AG04449 (cell line): ENCODE measurements at places on chromosomes 16 and 17.

DNA sequence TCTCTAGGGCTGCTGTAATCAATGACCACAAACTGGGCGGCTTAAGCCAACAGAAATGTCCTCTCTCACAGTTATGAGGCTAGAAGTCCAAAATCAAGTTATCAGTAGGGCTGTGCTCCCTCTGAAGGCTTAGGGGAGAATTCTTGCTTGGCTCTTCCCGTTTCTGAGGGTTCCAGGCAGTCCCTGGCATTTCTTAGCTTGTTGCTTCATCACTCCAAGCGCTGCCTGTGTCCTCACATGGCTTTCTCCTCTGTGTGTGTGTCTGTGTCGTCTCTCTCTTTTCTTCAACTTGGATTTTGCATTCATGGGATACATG is 13.7 kb upstream of the CDC42EP4 start:
- DNase-seq, result no peak

DNA sequence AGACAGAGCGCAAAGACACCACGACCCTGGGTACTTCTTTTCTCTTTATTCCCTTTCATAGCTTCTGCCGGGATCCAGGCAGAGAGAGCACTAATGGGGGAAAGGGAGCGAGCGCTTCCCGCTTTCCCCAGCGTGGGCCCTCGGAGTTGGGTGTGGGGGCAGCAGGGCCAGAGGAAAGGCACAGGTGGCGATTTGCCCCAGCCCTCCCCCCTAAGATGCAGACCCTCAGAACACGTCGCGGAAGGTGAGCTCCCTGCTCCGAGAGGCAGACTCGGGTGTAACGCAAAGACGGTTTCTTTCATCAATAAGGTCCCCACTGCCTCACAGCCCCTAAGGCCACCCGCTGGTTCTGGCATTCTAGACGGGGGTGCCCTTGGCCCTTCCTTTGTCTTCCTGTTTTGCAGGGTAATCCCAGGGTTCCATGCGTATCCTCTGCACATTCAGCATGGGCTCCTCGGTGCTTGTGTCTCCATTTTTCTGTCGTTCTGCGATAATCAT is 570 bp upstream of the NME3 start:
- DNase-seq, result no peak

GRCh38 chr16:14219983-14220382 is 148.9 kb downstream of the MRTFB start:
- no peak for DNase-seq

DNA sequence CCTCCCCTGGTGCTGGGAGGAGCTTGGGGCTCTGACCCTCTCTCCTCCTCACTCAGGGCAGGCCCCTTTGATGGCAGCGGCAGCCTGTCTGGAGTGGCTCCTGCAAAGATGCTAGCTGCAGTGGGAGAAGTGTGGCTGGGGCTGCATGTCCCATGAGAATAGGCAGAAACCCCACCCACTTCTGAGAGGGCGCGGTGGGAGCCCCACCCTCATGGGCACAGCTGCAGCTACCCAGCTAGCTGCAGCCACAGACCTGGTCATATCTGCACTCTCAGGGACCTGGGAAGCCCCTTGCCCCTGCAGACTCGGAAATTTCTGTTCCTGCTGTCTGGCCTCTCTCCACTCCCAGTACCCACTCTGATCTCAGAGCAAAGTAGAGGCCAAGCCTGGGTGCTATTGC is 72.2 kb upstream of the BRD7 start:
- DNase-seq, result no peak

DNA sequence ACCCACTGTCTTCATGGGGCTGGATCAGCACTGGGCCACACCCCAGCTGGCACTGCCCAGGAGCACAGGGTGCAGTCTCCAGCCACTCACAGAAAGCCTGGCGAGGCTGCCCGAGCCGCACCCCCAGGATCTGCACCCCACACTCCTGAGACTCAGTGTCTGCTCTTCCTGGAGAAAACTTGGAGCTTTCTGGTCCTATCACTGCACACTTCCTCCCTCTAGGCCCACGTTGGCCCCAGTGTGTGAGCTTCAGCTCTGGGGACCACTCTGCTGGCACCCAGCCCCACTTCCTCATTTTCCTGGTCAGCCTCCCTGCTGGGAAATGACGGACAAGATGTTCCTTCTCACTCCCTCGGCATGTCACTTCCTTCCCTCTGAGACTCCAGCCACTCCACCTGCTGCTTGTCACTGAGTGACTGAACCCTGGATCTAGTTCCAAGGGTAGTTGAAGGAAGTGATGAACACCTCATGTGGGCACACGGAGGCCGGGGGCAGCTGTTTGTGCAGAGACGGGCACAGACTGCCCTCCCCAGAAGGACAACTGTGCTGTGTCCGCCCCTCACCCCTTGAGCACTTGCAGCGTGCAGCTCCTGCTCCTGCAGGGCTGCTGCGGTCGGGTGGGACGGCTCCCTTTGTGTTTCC is 29.0 kb downstream of the ZC3H18 start:
- no peak for DNase-seq

DNA sequence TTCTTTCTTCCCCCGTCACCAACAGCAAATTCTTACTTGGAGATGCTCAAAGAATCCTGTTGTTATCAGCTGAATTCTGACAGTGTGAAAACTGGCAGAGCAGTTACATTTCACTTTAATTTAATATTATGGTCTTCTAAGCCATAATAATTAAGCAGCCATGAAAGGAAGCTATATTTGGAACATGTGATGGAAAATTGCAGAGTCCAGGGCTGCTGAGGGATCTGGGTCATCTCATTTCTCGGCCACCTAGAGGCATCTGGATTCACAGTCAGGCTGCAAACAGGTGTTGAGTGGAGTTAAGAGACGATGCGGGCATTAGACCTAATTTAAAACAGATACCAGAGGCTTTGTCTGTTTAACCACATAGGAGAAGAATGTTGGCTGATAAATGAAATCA is 38.4 kb downstream of the CHD9NB start:
- no peak for DNase-seq

DNA sequence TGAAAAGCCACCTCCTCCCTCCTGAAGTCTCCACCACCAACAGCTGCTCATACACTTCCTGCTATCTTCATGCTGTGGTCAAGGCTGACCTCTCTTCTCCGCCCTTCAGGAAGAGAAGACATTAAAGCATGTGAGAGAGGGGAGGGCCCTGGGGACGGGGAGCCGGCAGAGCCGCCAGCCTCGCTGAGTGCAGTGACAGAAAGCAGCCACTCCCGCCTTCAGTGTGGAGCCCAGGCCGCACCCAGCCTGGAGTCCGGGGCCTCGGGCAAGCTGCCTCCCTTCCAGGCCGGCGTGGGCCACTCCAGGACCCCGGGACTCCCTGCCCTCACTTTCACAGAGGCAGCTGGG is 94.7 kb upstream of the TNRC6C start:
- no peak for DNase-seq

DNA sequence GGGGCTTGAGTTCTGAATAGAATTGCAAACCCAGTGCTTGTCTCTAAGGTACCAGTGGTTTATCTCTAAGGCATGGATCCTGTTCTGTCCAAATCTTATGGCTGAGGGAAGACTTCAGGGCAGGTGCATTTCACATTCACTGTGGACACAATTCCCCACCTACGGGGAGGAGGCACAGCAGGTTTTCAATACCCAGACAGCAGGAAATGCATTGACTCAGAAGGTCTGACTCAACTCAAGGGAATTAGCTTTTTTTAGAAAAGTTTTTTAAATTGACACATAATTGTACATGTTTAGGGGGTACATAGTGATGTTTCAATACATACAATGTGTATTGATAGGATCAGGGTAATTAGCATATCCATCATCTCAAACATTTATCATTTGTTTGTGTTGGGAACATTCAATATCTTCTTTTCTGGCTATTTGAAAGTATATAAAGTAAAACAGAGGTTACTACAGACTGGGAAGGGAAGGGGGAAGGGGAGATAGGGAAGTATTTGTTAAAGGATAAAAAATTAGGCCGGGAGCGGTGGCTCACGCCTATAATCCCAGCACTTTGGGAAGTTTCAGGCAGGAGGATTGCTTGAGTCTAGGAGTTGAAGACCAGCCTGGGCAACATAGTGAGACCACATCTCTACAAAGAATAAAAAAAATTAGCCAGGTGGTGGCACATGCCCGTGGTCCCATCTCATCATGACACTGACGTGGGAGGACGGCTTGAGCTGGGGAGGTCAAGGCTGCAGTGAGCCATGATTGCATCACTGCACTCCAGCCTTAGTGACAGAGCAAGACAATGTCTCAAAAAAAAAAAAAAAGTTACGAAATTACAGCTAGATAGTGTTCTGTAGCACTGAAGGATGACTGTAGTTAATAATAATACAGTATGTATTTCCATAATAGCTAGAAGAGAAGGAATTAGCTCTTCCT is 54.9 kb downstream of the RGS9 start:
- no peak for DNase-seq

GRCh38 chr17:74528491-74529199 is 2.6 kb downstream of the CD300LB start:
- DNase-seq, result no peak

GRCh38 chr16:31141489-31142108 is 6.1 kb upstream of the PRSS8 start:
- peak; percentile 46 for DNase-seq

DNA sequence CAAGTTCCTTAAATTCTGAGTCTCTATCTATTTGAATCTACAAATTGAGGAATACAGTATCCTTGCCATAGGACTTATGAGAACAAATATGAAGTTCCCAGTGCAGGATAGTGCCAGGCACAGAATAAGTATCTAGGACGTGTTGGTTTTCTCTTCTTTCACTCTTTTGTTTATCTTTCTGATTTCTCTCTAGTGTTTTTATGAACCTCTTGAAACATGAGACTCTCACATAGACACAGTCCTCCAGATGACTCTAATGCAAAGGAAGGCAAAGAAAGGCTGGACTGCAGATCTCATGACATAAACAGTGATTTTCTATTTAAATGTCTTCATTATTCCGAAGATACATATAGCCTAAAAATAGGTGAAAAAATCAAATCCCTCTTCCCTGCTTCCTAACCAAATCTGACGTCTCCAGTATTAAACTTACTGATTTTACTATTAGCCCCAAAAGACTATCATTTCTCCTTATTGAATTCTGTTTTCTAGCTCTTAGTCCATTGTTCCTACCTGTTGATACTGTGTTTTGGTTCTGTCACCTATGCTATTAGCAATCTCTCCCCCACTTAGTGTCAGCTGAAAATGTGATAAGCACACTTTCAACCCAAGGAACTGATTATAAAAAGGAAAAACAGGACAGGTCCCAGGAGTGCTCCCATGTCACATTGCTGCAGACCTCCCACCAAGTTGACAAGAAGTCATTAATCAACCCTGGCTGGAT is 24.9 kb upstream of the ADAMTS18 start:
- DNase-seq, result no peak

GRCh38 chr17:30975042-30975820 is 4.4 kb downstream of the RNF135 start:
- DNase-seq, result no peak

DNA sequence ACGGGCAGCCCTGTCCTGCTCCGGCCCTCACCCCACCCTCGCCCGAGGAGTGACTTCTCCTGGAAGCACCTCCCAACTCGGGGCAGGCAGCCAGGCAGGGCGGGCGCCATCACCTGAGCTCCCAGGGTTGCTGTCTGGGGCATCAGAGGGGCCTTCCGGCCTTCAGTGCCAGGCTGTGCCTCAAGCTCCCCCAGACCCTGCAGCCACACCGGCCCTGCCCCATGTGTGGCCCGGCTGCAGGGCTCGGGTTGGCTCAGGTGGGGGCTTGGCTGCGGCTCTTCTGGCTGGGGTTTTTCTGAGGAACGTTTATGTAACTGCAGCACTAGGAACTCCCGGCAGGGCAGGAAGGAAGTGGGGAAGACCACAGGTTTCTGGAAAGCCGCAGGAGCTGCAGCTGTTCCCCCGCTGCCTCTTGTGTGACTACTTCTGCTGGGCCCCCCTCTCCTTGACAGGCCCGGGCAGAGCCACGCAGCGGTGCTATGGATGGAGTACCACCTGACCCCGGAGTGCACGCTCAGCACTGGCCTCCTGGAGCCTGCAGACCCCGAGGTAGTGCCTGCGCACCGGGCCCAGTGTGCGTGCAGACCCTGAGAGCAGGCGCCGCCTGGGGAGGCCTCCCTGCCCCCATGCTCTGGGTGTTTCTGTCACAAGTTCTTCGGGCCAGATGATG is 45.6 kb downstream of the PRMT7 start:
- no peak for DNase-seq

GRCh38 chr17:1137465-1137894 is 42.3 kb downstream of the ABR start:
- DNase-seq, result no peak

- no peak for DNase-seq
Measured at GRCh38 chr16:67846063-67846319, 742 bp upstream of the NUTF2 start.

- no peak for DNase-seq
Measured at GRCh38 chr16:2278272-2278608, 10.3 kb upstream of the RNPS1 start.

DNA sequence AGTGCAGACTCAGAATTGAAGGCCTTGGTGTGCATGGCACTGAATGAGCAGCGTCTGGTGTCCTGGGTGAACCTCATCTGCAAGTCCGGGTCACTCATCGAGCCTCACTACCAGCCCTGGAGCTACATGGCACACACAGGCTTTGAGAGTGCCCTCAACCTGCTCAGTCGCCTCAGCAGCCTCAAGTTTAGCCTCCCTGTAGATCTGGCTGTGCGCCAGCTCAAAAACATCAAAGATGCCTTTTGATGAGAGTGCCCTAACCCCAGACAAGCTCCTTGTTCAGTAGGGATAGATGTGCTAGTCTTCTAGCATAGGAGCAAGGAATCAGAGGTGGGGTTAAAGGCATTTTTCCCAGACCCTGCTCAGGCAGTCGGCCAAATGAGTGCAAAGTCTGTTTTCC is 6.7 kb upstream of the RPL27 start:
- DNase-seq, result no peak

- DNase-seq, result no peak
Measured at GRCh38 chr17:79616801-79617200, 6.0 kb upstream of the RBFOX3 start.

DNA sequence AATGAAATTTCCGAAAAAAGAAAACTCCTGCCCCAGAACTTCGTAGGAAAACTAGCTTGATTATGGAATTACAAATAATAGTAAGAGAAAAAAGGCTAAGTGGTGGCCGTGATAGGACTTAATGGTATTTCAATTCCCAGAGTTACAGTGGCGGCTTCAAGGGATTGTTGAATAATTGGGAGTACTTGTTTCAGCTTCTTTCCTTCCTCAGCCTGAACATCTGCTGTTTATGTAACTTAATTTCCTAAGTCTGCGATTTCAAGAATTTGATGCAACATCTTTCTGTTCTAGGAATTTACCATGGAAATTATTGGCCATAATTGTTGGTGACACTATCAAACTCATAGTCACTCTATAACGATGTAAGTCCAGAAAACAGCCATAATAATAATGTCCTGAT is 684 bp upstream of the APPBP2 start:
- no peak for DNase-seq

GRCh38 chr16:1202274-1202673 is 22.8 kb downstream of the TPSG1 start:
- DNase-seq, result no peak
